ENCODE measurements at places on chromosomes 12 and 14.

GRCh38 chr14:32620303-32620702 lies 291.2 kb downstream of the AKAP6 start:
- no peak for DNase-seq

GRCh38 chr12:57129321-57129842 lies 1.1 kb downstream of the LRP1 start:
- no peak for DNase-seq

GRCh38 chr14:63174760-63175191 lies 29.5 kb upstream of the RHOJ start:
- no peak for DNase-seq

DNA sequence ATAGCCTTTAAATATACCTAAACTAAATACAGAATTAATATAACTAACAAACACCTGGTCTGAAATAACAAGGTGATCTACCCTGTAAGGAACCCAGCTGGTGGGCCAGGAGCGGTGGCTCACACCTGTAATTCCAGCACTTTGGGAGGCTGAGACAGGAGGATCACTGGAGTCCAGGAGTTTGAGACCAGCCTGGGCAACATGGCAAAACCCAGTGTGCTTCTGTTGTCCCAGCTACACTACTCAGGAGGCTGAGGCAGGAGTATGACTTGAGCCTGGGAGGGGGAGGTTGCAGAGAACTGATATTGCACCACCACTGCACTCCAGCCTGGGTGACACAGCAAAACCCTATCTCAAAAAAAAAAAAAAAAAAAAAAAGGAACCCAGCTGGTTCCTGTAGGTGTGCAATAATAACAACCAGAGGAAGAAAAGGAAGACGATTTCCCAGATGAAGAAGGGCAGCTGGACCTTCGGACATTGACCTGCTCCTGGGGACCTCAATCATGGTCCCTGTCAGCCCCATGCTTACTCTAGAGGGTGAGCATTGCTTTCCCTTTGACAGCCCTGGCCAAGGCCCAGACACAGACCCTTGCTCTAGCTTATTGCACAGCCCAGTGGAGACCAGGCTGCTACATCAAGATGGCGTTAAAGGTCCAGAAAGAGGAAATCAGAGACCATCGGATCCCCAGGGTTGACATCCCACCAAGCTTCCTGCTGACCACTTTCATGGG lies 5.4 kb downstream of the FOS start:
- no peak for DNase-seq

- DNase-seq: no peak
Observed at GRCh38 chr12:85641796-85642195, 194.4 kb downstream of the RASSF9 start.

DNA sequence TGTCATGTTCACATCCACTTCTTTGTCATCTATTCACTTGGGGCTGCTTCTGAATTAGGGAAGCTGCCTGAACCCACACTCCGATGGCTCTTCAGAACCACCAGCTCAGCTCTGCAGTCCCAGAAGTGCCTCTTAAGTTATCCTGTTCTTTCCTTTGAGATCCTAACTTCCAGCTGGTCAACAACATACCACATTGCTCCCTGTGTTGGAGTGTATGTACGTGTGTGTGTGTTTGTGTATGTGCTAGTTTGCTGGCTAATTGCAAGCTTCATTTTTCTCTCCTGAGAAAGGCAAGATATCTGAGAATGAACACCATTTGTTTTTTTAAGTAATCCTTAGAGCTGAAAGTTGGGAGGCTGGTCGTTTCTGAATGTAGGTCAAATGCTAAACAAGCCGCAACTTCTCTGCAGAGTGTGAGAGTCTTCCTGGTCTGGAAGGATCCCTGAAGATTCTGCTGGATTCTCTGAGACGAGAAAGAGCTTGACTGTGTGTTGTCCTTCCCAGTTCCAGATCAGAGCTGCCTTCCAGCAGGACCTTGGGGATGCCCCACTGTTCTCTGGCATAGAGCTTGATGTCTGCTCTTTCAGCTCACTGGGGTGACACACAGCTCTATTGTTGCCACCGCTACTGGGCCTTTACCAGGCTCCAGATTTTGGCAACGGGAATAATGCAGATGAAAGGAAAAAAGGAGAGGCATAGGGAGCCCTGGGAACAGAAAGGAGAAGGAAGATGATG lies 839 bp downstream of the GSG1 start:
- DNase-seq: peak; percentile 76

DNA sequence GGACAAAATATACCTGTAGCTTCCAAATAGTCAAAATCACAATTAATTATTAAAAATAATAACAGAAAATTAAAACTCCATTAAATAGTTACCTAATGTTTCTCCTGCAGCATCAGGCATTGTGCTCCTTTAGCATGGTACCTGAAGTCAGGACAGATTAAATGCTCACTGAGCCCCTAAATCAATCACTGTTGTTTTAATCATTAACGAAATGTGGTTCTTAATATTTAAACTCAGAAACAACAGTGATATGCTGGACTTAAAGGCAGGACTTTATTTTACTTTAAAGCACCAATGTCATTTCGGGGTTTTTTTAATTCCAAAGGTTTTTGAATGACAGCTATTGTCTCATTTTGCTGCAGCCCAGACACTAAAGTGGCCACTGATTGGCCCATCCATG lies 2.0 kb upstream of the BMP4 start:
- no peak for DNase-seq

- no peak for DNase-seq
Observed at GRCh38 chr14:95319312-95320077, at the start of gene CLMN. CLMN (minus strand) TSS chr14:95319908; CDS start chr14:95319792, 116 bp downstream.

GRCh38 chr14:83291714-83292113 lies 1758.1 kb upstream of the SEL1L start:
- no peak for DNase-seq

- no peak for DNase-seq
Observed at GRCh38 chr14:53355581-53356112, 202.5 kb upstream of the DDHD1 start.

DNA sequence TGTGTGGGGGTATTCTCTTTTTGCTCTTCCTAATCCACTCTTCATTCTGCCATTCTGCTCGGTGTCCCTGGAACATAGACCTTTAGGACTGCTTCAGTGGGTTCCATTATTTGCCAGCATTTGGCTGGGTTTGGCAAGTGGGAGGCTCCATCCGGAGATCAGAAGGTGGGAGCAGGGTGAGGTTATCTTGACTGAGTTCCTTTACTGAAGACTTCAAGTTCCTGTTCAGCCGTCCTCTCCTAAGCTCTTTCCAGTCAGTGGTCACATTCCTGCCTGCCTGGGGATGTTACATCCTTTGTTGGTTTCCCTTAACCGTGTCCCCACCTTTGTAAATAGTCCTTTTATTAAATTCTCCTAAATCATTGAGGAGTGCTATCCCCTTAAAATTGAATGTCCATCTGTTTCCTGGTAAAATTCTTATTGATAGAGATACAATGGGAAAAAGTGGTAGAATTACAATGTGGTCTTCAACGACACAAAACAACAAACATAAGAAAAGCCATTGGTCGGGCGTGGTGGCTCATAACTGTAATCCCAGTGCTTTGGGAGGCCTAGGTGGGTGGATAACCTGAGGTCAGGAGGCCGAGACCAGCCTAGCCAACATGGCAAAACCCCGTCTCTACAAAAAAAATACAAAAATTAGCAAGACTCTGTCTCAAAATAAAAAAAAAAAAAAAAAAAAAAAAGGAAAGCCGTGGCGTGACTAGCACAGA lies 5.0 kb upstream of the MIA2 start:
- no peak for DNase-seq

DNA sequence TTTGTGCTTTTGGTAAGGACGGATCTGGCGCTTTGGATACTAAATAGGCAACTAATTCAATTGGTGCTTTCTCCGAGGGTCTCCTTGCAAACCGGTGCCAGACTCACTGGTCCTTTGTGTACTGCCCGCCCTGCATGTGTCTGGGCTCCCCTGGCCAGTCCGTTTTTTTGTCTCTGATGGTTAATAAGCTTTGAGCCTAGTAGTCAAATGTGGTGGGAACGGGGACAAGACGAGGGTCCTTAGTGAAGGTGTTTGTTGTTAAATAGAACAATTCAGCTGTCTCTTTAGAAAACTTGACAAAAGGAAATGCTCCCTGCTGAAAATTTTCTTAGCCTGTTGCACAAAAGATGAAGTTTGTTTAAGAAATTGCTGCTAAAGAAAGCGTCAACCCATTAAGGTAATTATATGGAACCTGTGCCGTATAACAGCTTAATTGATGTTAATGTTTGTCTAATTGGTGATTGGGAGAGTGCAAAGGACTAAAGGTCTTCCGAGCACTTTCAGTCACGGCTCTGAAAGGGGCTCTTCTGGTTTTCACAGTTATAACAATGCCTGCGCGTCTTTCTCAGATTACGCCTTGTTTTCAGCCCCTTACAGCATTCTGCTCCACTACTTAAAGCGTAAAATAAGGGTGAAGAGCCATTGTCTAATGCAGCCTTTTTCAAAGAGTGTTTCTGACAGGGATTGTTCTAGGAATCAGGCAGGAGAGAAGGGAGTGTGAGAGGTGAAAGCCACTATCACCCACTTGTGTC lies 537.4 kb downstream of the PRKD1 start:
- no peak for DNase-seq

- DNase-seq: no peak
Observed at GRCh38 chr14:92786427-92786756, 7.7 kb upstream of the GOLGA5 start.

- no peak for DNase-seq
Observed at GRCh38 chr14:94295360-94296180, 2.5 kb upstream of the SERPINA10 start.

DNA sequence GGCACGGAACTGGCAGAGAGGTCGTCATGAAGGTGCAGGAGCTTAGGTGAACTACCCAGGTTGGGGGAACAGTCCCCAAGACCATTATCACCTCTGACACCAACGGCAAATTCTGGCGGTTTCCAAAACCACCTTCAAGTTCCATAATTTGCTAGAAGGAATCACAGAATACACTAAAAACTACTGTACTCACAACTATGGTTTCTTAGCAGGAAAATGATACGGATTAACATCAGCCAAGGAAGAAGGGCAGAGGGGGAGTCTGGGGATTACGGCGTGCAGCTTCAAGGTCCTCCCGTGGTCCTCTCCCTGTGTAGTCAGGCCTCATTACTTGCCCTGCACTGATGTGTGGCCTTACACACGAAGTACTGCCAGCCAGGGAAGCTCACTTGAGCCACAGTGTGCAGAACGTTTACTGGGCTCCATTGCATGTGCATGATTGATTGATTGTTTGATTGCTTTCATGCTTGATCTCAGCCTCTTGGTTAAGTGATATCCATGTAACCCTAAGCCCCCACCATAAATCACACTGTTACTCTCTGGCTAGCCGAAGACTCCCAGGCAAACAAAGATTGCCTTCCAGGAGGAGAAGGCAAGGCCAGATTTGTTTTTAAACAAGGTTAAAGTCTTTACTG lies 837 bp upstream of the STX2 start:
- DNase-seq: no peak

GRCh38 chr12:47939009-47939601 lies 24.3 kb upstream of the TMEM106C start:
- no peak for DNase-seq

- DNase-seq: peak; percentile 53
Observed at GRCh38 chr14:50830932-50831725, at the start of gene NIN. NIN (minus strand) TSS chr14:50831162; CDS start chr14:50822056, 9,106 bp downstream.

DNA sequence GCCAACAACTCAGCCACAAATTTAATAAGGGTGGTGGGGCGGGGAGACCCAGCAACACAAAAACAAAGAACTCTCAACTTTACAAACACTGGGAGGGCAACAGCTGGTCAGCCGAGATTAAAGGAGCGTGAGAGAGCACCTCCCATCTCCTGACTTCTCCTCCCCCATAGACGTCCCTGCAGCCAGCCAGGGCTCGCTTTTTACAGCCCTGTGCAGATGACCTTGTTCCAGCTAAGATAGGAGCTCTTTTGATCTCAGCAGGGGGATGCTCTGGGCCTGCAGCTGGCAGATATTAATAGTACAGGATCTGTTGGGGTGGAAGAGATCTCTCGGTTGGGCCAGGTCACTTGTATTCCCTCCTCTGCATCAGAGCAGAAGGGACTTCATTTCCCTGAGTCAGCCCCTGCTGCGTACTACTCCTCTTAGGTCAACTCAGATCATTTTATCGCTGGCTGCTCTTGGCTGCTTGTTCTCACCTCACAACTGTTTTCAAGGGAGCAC lies 475.8 kb downstream of the RAD51B start:
- DNase-seq: no peak

DNA sequence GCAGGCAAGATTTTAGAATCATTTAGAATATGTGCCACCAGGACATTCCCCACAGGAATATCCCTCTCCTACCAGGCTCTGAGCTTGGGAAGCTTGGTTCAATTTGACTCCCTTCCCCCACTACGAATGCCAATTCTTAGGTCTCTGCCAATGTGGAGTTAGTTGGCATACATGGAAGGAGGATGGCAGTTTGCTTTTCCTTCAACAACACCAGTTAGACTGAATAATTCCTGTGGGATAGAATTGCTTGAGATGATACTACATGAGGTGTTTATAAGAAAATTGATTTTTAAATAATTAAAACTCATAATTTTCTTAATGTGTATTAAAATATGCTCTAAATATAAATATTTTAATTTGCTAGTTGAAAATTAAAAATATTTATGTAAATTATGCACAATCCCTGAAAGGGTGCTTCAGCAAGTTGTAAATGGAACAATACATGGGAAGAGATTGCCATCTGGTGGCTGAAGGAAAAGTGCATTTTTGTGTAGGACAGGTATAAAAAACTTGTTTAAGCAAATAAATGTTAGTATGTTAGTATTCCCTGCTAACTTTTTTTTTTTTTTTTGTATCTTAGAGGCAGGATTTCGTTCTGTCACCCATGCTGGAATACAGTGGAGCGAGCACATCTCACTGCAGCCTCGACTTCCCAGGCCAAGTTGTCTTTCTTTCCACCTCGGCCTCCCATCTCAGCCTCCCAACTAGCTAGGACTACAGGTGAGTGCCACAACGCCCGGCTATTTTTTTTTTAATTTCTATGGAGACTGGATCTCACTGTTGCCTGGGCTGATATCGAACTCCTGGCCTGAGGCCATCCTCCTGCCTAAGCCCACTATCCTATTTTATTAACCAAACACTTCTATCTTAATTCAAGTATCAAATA lies 25.8 kb upstream of the STRAP start:
- peak; percentile 23 for DNase-seq

DNA sequence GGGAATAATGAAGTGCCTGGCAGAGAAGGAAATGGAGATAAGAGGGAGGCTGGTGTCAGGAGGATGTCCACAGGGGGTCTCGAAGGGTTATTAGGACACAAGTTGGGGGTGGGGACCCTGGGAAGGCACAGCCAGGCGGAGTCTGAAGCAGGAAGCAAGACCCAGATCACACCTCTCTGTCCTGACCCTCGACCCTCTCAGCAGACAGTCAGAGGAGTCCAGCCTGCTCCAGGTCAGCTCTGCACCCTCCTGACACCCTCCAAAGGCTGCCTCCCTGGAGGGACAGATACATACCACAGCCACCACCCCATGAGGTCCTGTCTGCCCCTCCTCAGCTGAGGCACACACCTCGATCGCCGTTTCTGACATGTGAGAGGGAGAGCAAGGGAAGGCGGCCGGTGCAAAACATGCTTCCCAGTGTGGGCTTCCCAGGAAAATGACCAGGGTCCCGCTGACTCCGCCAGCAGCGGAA lies 9.0 kb downstream of the BCL11B start:
- no peak for DNase-seq
